Lung (tissue), 17 donors: ENCODE measurements at places on chromosomes 12 and 14. TPM values are rescaled to one million over a fixed set of nuclear protein-coding genes. Genes with fewer than 3 reads are reported as not detected.

- no peaks in the 10 kb centered on the region for H3K4me1 ChIP-seq
- H3K4me3 ChIP-seq: peak overlapping the region; percentile 1
Measured at GRCh38 chr12:96420277-96420835, 20.1 kb upstream of the CDK17 start.

DNA sequence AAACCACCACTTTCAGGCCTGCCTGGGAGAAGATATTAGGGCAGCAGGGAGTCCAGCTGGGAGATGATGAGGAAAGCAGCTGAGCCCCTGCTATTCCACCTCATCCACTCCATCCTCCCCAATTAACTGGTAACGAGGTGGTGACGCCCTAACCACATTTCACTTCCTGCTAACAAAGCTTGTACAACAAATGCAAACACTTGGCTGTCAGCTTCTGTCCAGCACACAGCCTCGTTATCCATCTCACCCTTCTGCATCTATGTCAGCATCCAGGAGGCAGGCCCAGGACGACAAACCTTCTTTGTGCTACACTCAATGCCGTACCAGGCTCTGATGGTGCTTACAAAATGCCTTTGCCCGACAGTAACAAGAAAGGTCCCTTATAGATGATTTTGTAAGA lies 225.4 kb downstream of the APAF1 start:
- no peaks in the 10 kb centered on the region for H3K36me3 ChIP-seq
- H3K27ac ChIP-seq: no peak overlapping the region
- no peaks in the 10 kb centered on the region for H3K4me1 ChIP-seq
- H3K4me3 ChIP-seq: no peak overlapping the region
- DNase-seq: peak; percentile 97
- H3K27me3 ChIP-seq: no peaks in the 10 kb centered on the region

DNA sequence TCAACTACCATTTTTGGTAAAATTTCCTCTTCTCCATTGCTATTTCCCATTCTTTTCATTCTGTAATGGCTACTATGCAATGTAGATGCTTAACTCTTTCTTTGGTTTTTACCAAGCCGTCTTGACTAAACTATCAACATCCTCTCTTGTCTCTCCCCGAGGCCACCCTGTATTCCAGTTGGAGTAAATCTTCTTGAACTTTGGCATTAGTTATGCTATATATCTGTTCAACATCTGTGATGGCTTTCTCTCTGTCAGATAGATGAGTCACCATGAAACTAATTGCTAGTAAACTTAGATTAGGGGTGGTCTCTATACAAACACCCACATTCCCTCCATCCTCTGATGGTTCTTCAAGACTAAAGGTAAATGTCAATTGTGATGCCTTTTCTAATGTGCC lies 63.4 kb downstream of the LMO3 start:
- H3K36me3 ChIP-seq: no peaks in the 10 kb centered on the region
- H3K27me3 ChIP-seq: no peaks in the 10 kb centered on the region
- H3K4me3 ChIP-seq: no peak overlapping the region
- H3K27ac ChIP-seq: no peak overlapping the region
- no peak for DNase-seq
- no peaks in the 10 kb centered on the region for H3K4me1 ChIP-seq

GRCh38 chr12:88310666-88311065 lies 168.6 kb downstream of the TMTC3 start:
- H3K27me3 ChIP-seq: no peaks in the 10 kb centered on the region
- no peak for DNase-seq
- no peaks in the 10 kb centered on the region for H3K4me1 ChIP-seq
- no peak overlapping the region for H3K27ac ChIP-seq

GRCh38 chr14:39243831-39244230 lies 10.1 kb downstream of the MIA2 start:
- no peaks in the 10 kb centered on the region for H3K4me1 ChIP-seq
- no peak overlapping the region for H3K27ac ChIP-seq
- DNase-seq: peak; percentile 14
- H3K27me3 ChIP-seq: no peaks in the 10 kb centered on the region

DNA sequence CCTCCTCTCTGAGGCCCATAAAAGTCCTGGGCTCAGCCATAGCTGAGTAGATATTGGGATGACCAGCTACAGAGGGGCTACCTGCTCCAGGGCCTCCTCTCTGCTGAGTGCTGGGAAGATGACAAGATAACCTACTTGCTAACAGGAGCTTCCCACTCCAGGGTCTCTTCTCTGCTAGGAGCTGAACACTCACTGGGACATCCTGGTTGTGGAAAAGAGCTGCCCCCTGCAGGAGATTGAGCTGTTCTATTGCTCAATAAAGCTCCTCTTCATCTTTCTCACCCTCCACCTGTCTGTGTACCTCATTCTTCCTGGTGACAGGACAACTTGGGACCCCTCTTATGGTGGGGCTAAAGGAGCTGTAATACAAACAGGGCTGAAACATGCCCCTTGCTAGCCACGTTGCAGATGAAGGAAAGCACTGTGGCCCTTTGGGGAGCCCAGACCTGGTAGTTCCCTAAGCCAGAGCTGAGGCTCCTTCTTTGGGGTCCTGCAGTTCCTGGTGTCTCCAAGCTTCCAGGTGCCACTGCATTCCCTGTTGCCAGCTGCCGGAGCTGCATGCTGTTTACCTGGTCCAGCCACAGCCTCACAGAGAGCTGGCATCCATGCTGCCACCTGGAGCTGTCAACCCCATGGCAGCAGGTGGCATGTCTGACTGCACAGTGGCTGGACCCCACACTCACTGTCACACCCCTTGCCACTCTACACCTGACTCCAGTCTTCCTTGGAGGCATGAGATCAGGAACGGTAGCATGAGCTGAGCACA lies 598.5 kb upstream of the LMO3 start:
- no peak overlapping the region for H3K4me3 ChIP-seq
- H3K36me3 ChIP-seq: no peaks in the 10 kb centered on the region
- H3K27me3 ChIP-seq: no peaks in the 10 kb centered on the region
- no peak for DNase-seq

DNA sequence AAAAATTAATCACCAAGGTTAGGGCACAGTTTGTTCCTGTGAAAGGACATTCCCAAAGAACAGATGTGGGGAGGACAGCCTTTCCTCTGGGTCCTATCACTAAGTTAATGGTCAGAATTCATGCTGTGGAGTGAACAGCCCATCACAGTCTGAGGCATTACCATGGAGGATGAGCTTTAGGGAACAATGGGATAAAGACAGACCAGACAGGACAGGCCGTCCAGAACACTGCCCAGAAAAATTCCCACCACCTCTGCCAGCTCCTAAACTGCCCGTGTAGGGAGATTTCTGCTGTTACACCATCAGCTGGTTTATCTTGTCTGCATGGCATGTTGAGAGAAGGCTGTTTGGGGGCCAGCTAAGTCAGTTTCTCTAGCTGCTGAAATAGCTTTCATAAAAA lies 49.6 kb upstream of the IFNG-AS1 start:
- H3K27ac ChIP-seq: no peak overlapping the region
- no peak overlapping the region for H3K4me3 ChIP-seq
- H3K36me3 ChIP-seq: no peaks in the 10 kb centered on the region
- no peaks in the 10 kb centered on the region for H3K27me3 ChIP-seq
- peaks cover 7% of the 10 kb centered on the region for H3K4me1 ChIP-seq

DNA sequence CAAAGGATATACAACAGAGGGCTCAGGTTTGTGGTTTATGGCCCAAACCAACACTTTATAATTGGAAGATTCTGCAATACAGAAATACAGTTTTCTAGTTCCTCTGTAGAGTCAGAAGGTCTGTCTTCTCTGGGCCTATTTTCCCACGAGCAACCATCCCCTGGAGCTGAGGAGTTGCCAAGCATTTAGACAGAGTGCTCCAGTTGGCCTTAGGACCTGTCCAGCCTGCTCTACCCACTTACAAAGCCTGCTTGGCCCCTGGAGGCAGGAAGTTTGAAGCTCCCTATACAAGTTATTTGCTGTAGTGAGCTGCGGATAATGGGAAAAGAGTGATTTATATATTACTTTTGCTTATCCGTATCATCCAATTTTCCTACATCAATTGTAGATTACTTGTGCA lies 60.8 kb upstream of the HSPB8 start:
- DNase-seq: no peak
- H3K36me3 ChIP-seq: no peaks in the 10 kb centered on the region
- H3K4me1 ChIP-seq: no peaks in the 10 kb centered on the region
- H3K4me3 ChIP-seq: no peak overlapping the region

DNA sequence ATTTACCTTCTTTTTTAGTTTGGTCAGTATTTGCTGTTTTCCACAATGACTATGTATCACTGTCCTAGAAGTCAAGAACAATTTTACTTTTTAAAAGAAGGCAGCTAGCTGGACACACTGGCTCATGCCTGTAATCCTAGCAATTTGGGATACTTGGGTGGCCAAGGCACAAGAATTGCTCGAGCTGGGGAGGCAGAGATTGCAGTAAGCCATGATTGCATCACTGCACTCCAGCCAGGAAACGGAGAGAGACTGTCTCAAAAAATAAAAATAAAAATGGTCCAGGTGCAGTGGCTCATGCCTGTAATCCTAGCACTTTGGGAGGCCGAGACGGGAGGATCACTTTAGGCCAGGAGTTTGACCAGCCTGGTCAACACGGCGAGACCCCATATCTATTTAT lies 28.3 kb downstream of the MDM1 start:
- H3K4me3 ChIP-seq: no peak overlapping the region
- H3K27me3 ChIP-seq: no peaks in the 10 kb centered on the region
- H3K4me1 ChIP-seq: no peaks in the 10 kb centered on the region

DNA sequence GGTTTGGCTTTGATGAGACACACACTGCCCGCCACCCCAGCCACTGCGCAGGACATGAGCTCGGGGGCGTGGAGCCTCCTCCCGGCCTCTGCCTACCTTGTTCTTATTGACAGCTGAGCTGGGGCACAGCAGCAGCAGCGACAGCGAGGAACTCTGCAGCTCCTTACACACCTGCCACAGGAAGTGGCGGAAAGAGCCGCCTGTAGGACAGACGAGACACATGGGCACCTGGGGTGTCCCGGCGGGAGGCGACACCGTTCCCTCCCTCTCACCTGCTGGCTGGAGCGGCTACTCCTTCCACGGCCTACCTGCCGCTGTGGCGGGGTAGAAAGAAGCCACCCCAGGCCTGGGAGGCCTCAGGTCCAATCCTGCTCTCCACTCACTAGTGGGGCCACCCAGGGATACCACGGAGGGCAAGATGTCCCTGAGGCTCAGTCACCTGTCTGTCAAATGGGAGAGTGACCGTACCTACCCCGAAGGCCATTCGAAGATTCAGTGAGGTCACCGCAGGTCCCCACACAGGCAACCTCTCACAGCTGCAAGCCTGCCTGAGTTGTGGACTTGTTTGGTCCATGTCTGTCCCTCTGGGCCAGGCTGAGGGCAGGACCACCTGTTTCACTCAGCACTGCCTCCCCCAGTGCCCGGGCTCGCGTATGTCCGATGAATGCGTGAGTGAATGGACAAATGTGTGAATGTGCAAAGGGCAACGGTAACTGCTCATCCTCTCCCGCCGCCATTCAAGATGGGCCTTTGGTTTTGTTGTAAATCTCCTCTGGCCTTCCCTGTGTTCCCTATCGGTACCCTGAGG lies 42.6 kb downstream of the TRAFD1 start:
- H3K36me3 ChIP-seq: peaks cover 56% of the 10 kb centered on the region
- no peaks in the 10 kb centered on the region for H3K4me1 ChIP-seq
- no peak overlapping the region for H3K27ac ChIP-seq
- H3K27me3 ChIP-seq: no peaks in the 10 kb centered on the region
- no peak for DNase-seq
- H3K4me3 ChIP-seq: no peak overlapping the region

- no peak overlapping the region for H3K4me3 ChIP-seq
- H3K27ac ChIP-seq: no peak overlapping the region
- H3K4me1 ChIP-seq: no peaks in the 10 kb centered on the region
- no peaks in the 10 kb centered on the region for H3K36me3 ChIP-seq
Measured at GRCh38 chr12:130031571-130032189, 127.9 kb upstream of the TMEM132D start.

DNA sequence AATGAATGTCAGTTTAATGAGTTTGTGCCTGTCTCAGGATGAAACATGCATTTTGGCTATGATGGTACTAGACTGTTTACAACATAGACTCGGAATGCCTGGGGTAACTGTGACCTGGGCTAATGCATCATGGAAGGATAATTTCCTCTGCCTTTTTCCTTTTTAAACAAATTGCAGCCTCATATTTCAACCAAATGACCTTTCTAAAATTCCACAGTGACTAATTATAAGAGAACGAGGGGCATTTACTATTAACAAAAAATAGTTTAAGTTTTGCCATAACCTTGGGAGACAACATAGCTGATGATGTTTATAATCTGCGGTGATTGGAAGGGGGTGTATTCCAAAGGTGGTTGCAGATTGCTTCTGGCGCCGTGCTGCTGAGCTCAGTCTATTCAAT lies 1140.5 kb downstream of the GALC start:
- H3K4me3 ChIP-seq: no peak overlapping the region
- H3K27me3 ChIP-seq: no peaks in the 10 kb centered on the region
- no peaks in the 10 kb centered on the region for H3K4me1 ChIP-seq
- H3K36me3 ChIP-seq: no peaks in the 10 kb centered on the region
- no peak for DNase-seq

DNA sequence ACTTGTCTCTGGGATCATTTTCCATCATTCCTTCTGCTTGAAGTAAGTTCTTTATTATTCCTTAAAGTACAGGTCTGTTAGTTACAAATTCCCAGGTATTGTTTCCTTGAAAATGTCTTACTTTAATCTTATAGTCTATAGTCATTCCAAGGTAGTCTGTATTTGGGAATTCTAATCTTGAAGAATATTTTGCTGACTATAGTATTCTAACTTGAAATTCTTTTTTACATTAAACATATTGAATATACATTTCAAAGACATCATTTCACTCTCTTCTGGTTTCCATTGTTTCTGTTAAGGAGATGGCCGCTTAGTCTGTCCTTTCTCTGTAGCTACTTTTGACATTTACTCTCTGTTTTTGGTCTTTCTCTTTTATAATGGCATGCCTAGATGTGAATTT lies 399.8 kb downstream of the TMEM117 start:
- no peaks in the 10 kb centered on the region for H3K36me3 ChIP-seq
- DNase-seq: no peak
- no peak overlapping the region for H3K27ac ChIP-seq
- no peaks in the 10 kb centered on the region for H3K4me1 ChIP-seq
- no peak overlapping the region for H3K4me3 ChIP-seq
- H3K27me3 ChIP-seq: no peaks in the 10 kb centered on the region

GRCh38 chr14:77076113-77076631 lies 21.9 kb upstream of the CIPC start:
- H3K4me3 ChIP-seq: no peak overlapping the region
- peaks cover 13% of the 10 kb centered on the region for H3K4me1 ChIP-seq
- no peaks in the 10 kb centered on the region for H3K36me3 ChIP-seq
- no peaks in the 10 kb centered on the region for H3K27me3 ChIP-seq
- H3K27ac ChIP-seq: peak overlapping the region; percentile 87

- H3K4me3 ChIP-seq: no peak overlapping the region
- no peaks in the 10 kb centered on the region for H3K36me3 ChIP-seq
- no peaks in the 10 kb centered on the region for H3K27me3 ChIP-seq
- no peak for DNase-seq
Measured at GRCh38 chr12:48279101-48279500, 71.6 kb downstream of the ZNF641 start.

GRCh38 chr12:69338936-69339335 lies 9.2 kb upstream of the LYZ start:
- no peaks in the 10 kb centered on the region for H3K27me3 ChIP-seq
- H3K36me3 ChIP-seq: no peaks in the 10 kb centered on the region
- H3K4me1 ChIP-seq: no peaks in the 10 kb centered on the region
- H3K4me3 ChIP-seq: no peak overlapping the region
- H3K27ac ChIP-seq: no peak overlapping the region

The MMP14 gene
- 125 TPM for polyA plus RNA-seq

The IGFBP6 gene
- 15.9 TPM for polyA plus RNA-seq

The POLR3B gene
- polyA plus RNA-seq: 3.6 TPM

The RNASE4 gene
- polyA plus RNA-seq: 28.4 TPM

The NAV3 gene
- 1.6 TPM for polyA plus RNA-seq
